ENCODE measurements at places on chromosomes 2 and 18.
A peak's percentile ranks its signal among the peaks of the same experiment; 100 is the strongest.

DNA sequence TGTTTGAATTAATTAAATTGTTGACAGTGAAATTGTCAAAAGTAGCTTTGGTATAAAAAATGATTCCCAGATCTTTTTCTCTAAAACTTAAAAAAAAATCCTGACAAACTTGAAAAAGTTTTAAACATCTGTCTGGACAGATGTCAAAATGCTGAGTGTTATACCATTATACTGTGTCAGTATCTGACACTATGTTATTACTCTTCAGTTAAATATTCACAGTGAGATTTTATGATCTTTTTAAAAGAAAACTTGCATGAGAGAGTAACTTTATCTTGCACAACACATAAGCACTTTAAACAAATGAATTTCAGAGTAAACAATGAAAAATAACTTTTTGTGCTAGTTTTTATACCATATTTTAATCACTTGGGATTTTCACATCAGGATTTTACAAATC lies 167.4 kb downstream of the MEIS1 start:
- no peak for DNase-seq

DNA sequence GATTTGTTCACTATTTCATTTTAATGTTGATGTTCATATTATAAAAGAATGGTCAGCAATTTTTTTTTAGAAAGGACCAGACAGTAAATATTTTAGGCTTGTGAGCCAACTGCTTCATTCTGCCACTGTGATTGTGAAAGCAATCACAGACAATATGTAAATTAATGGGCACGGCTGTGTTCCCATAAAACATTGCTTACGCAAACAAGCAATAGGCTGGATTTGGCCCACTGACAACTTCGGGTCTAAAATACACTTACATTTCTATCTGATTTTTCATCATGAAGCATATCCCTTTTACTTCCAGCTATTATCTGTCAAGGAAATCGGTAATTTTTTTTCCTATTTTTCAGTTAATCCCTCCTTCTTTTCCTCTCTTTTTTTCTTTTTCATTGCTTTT lies 182.2 kb upstream of the CDH2 start:
- DNase-seq = no peak

- DNase-seq = no peak
Observed at GRCh38 chr18:12293831-12294230, 14.2 kb upstream of the TUBB6 start.

DNA sequence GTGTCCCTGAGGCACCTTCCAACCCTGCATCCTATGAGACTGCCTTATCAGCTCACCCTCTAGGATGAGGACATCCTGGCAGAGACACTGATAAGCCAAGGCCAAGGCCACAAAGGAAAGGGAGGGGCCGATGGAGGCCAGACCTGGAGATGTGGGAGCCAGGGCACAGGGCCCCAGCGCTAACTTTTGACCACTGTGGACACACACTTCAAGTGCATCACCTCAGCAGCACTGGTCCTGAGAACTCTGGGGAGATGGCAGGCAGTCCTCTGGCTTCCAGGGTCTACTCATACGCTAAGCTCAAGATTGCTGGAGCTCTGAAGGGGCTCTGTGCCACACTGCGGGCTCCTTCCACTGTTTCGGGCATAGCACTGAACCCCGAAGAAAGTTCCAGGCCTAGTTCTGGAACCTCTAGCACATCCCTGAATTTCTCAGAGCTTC lies 100.2 kb upstream of the ID2 start:
- DNase-seq = no peak

DNA sequence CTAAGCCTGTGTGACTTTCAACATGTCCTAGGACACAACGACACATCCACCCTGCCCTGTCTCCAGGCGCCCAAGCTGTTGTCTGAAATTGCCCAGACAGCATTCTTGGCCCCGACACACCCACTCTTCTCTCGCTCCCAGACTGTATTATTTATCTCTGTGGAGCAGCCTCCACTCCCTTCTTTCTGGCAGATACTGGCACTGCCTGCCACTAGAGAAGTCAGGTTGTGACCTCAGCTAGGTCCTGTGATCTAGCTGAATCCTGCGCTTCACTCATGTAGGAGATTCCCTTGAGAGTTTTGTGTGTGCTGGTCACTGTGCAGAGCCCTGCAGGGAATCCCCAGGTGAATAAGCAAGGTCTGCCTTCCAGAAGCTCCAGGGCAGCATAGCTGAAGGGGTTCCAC lies 77.1 kb upstream of the TNP1 start:
- no peak for DNase-seq

- DNase-seq = no peak
Observed at GRCh38 chr2:240466579-240467148, 31.2 kb downstream of the GPC1 start.

- no peak for DNase-seq
Observed at GRCh38 chr2:7011356-7012083, 94.3 kb downstream of the RNF144A start.

DNA sequence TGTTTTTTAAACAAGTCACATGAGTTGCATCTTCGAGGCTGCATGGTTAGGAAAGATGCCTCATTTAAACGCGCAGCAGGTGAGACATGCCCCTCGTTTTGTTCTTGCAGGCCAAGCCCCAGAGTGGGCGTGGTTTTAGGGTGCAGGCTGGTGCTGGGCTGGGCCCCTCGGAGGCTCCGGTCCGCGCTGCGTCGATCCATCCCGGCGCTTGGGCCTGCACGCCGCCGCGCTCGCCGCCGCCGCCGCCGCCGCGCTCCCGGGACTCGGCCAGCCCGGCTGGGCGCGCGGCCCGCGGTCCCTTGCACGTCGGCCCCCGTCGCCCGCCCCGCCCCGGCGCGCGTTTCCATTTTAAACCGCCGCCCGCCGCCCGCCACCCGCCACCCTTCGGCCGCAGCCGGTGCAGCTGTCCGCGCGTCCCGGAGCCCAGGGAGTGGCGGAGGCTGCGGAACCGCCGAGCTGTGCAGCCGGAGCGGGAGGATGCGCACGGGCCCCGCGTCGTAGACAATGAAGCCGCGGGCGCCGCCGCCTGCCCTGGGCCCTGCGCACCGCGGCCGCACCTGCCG lies 175.5 kb downstream of the AGAP1 start:
- DNase-seq = peak; percentile 80

DNA sequence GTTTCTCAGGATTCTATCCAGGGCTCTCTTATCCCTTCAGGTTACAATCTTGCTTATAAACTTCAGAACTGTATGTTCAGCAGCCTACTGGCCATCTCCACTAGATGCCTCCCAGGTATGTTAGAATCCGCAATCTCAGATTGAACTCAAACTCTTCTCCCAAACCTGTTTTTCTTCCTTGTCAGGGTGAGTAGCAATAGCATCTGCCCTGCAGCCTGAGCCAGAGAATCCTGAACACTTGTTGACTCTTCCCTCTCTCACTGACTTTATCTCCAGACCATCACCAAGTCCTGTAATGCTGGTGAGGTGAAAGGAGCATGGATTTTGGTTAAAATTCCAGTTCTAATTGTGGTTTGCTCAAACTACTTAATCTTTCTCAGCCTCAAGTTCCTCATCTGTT lies 82.6 kb upstream of the ALPP start:
- DNase-seq = no peak

- DNase-seq = no peak
Observed at GRCh38 chr2:28951910-28952835, 28.9 kb upstream of the TOGARAM2 start.

- no peak for DNase-seq
Observed at GRCh38 chr2:235054919-235055318, 103.1 kb downstream of the SH3BP4 start.

- no peak for DNase-seq
Observed at GRCh38 chr2:231370749-231371429, 24.6 kb upstream of the B3GNT7 start.

DNA sequence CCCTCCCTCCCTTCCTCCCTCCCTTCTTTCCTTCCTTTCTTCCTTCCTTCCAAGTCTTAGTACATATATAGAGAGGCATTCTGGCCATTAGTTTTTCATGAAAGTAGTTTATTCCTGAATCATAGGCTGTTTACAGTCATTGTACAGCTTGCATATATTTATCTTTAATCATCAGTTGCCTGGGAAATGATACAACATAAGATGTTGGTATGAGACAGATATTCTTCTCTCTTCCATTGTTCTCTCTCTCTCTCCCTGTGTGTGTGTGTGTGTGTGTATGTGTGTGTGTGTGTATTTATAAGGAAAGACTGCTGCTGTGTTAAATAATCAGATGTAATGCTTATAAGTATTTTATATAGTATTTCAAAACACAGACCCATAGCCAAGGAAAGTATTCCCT lies 289.8 kb upstream of the UBE2E3 start:
- no peak for DNase-seq

GRCh38 chr2:238926761-238927611 lies 79.1 kb downstream of the TWIST2 start:
- DNase-seq = no peak

- DNase-seq = no peak
Observed at GRCh38 chr2:64773461-64774118, 119.9 kb upstream of the SERTAD2 start.

DNA sequence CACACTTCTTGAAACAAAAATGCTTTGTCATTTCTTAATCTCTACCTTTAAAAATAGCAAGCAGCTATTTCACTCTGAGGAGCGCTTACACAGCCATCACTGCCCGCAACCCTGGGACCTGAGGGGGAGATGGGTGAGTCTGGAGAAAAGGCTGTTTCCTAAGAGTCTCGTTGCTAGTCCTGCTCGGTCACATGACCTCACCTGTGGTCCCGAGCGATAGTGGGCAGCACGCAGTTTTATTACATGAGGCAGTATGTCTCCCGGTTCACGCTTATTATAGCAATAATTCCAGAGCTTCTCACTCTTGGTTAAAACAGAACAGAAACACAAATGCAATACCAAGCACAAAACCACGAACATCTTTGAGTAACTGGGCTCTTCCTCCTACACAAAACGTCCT lies 105.3 kb downstream of the ZNF516 start:
- no peak for DNase-seq

- DNase-seq = no peak
Observed at GRCh38 chr2:11239666-11240462, 84.6 kb downstream of the SLC66A3 start.

All from ACHN (cell line).